ENCODE measurements at places on chromosomes 6 and 20.

GRCh38 chr6:82612475-82613039, 248.9 kb downstream of the TPBG start:
- DNase-seq: no peak

DNA sequence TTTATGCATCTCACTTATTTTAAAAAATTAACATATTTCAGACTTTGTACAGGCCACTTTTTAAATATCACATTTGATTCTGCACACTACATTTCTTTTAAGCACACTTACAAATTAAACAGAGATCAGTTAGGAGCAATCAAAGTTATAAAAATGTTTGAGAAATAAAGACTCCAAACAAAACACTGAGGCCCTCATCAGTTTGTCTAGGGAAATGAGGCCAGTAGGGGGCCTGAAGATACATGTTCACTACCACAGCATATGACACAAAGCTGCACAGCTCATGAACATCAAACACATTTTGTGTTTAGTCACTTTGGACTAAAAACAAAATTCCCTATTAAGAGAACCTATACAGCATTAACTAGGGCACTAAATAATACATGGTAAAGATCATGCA, 180.5 kb downstream of the PDE7B start:
- DNase-seq: no peak

- DNase-seq: no peak
These were observed 9.6 kb upstream of the HSF2 start for GRCh38 chr6:122389704-122390372.

DNA sequence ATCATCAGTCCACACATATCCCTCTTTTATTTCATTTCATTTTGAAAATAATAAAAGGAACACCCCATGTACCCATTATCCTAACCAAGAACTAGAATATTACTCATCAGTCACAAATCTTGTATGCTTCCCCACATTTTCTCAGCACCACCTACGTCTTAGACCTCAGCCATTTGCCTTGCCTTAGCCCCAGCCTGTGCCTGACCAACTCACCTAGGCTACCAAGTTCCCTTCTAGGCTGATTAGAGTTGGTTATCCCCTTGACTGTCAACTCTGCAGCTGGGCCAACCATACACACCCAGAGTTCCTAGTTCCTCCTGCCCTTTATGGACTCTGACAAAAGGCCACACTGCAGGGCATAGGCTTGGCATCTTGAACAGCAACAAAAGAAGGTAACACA, 33.4 kb upstream of the IPCEF1 start:
- no peak for DNase-seq

GRCh38 chr20:48783533-48784272, 44.1 kb downstream of the PREX1 start:
- DNase-seq: no peak

- DNase-seq: no peak
These were observed 31.6 kb upstream of the EZR start for GRCh38 chr6:158850807-158851115.

DNA sequence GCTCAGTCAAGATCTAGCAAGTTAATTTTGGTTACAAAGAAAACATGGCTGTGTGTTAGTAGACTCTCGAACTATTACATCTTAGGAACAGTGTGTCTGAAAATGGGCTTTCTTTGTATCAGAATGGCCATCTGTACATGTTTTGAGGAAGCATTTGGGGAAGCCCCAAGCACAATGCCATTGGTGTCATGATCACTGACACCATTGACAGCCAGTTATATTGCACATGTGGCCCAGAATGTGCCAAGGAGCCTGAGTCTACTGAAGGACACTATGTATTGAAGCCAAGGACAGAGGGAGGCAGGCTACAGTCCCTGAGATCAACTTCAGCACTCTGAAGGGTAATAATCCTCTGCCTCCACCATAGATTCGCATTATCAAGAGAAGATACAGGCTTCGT, 12.6 kb upstream of the FAM50B start:
- DNase-seq: no peak

DNA sequence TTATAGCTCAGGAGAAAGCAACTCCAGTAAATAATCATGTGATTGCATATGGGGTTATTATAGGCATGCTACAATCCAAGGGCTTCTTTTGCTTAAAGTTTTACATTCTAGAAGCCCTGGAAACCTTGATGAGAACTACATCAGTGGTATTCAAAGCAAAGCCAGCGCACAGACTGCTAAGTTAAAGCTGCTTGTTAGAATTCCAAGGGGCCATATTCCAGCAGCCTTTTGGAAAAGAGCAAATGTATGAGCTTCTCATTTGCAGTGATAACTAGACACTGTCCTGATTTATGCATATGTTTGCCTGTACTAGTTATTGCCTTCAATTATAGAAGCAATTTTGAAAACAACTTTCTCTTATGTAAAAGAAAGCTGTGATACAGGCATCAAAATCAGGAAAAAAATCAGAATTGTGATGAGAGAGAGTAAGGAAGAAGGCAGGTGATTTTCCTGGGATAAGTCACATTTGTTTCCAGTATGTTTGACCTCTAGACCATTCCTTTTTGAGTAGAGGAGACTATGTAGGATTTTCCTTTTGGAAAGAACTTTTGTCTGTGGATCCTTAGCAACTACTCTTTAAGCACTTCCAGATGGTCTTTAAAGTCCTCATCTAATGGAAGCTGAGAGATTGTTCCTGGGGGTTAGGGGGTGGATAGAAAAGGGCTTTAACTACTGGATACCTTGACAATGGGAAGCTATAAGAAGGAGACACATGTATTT, 159.2 kb downstream of the PLCB4 start:
- DNase-seq: no peak

GRCh38 chr6:44085219-44085618, 42.0 kb downstream of the MRPL14 start:
- DNase-seq: no peak

Data from H1 (cell line).